Naive thymus-derived CD4-positive, alpha-beta T cell (primary cell): ENCODE measurements at places on chromosomes 13 and 19. TPM values are rescaled to one million over a fixed set of nuclear protein-coding genes. Genes with fewer than 3 reads are reported as not detected.

DNA sequence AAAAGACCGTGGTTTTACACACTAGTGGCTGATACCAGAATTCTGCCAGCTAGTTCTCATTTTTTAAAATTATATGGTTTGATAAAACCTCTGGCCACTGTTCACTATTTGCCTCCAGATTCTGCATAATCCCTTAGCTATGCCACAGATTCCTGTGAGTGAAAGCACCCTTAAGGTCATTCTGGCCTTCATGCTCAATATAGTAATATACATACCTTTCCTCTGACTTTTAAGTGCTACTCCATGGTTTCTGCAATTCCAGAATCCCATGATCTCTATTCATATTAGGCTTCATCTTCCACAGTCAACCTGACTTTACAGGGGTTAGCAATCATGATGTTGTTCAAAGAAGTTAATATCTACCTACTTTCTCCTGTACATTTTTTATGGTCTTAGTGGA is 274.1 kb upstream of the EDNRB start:
- DNase-seq, result no peak

DNA sequence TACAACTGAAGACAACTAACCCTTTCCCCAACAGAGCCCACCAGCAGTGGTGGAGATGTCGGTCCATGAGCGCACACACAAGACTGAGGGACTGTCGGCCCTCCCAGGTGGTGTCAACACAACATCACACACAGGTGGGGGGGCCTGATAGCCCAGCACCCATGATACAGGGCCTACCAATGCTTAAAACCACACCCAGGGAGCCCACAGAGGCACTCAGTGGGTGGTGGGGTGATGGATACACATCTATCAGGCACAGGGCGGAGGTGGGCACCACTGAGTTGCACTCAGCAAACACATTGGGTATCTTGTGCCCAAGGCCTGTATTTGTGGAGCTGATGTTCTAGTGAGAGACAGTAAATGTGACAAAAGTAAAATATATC is 7.0 kb upstream of the ZFP36 start:
- no peak for DNase-seq

DNA sequence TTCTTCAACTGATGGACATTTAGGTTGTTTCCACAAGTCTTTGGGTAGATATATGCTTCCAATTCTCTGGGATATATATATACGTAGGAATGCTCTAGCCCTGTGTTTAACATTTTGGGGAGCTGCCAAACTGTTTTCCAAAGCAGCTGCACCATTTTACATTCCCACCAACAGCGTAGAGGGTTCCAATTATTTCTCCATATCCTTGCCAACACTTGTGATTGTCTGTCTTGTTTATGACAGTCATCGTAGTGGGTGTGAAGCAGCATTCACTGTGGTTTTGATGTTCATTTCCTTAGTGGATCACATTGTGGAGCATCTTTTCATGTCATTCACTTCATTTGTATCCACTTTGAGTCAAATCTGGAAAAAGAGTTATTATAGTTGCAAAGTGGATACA is 4.7 kb upstream of the CBLC start:
- DNase-seq, result no peak

GRCh38 chr19:15551293-15552004 is 43.1 kb downstream of the CYP4F22 start:
- DNase-seq, result peak; percentile 78

DNA sequence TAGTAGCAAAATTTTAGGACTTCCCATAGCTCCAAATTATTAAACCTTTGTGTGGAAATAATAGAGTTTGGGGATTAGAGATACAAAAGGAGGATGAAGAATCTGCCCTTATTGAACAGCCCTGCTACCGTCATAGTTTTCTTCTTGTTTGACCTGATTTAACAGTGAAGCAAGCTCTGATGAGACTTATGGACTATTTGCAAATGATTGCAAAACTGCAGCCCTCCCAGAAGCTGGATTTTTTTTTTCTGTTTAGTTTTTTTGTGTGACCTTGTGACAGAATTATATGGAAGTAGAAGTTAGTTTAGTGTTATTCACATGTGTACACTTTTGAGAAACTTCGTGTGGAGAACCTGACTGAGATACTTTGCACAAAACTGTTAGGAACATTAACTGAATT is 267.8 kb downstream of the KCNRG start:
- no peak for DNase-seq

DNA sequence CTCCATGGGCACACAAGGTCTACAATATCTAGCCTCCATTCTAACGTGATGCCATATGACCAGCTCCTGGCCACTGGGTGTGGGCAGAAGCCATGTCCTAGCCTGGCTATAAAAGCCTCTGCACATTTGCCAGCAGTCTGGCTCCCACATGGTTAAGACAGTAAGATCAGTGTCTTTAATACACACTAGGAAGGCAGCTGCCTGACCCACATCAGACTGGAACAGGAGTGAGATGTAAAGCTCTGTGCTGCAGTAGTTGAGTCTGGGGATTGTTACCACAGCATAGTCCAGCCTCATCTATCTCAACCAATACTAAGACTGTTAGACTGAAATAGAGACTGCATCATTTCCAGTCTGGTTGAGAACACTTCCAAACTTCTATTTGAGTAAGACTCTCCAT is 533.1 kb downstream of the IRS2 start:
- DNase-seq, result no peak

DNA sequence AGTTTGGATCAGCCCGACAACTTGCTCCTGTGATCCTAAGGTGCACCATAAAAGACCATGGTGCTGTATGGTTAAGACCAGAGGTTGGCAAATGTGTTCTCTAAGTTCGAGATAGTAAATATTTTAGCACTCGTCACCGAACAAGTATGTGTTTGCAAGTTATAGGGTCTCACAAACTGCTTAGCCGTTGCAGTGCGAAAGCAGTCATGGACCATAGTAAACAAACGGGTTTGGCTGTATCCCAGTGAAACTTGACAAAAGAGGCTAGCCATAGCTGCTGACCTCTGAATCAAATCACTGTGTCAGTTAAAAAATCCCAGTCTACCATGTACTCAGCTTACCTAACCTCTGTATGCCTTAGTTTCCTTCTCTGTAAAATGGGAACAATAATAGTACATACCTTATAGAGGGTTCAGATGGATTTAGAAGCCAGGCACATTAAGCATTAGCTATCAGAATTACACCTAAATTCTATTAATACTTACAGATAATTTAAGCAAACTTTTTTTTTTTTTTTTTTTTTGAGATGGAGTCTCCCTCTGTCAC is 72.1 kb downstream of the IPO5 start:
- no peak for DNase-seq

GRCh38 chr19:49128545-49129237 is 9.3 kb downstream of the PPFIA3 start:
- no peak for DNase-seq

- peak; percentile 66 for DNase-seq
Measured at GRCh38 chr19:49983645-49984229, 22.8 kb upstream of the SIGLEC11 start.

DNA sequence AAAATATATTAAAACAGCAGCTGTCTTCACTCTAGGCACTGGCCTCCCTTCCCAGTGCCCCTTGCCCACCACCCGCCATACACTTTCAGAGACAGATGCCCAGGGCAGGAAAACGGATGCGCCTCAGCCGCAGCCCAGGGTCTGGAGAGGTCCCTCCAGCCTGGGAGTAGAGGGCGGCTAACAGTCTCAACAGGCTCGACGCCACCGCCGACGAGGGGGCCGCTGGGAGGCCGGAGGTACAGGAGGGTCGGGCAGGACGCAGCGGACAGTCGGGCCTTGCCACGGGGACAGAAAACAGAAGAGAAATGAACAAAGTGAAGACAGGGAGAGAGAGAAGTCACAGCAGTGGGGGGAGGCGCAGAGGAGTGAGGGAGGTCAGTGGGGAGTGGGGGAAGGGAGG is 27.1 kb downstream of the C19orf47 start:
- no peak for DNase-seq

DNA sequence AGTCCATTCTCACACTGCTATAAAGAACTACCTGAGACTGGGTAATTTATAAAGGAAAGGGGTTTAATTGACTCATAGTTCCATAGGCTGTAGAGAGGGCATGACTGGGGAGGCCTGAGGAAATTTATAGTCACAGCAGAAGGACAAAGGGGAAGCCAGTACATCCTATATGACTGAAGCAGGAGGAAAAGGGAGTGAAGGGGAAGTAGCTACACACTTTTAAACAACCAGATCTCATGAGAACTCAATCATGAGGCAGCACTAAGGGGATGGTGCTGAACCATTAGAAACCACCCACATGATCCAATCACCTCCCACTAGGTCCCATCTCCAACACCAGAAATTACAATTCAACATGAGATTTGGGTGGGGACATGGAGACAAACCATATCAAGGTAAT is 209.1 kb downstream of the DIAPH3 start:
- no peak for DNase-seq

DNA sequence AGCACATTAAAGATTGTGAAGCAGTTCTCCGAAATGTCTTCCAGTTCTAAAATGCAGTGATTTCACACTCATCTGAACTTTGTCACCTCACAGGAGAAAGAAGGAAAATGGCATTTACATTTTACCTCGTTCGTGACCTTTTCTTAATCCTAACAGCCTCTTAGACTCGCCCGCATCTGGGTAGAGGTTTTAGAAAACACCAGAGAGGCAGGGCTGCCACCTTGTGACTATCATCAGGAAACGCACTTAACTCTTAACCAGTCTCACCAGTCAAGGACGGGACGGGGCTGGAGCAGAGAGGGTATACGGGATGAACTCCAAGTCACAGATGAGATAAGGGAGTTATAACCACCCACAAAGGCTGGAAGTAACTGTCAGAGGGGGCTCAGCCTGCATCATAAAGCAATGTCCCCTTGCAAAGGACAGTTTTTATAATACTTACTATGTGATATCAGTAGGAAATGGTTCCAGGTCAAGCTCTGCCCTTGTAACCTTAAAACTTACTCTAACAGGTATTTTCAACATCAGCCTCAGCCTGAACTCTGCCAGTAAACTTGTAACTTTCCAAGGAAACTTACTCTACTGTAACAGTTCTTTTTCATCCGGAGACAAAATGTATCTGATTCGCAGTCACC is 8.6 kb upstream of the CEACAM6 start:
- DNase-seq, result peak; percentile 47

DNA sequence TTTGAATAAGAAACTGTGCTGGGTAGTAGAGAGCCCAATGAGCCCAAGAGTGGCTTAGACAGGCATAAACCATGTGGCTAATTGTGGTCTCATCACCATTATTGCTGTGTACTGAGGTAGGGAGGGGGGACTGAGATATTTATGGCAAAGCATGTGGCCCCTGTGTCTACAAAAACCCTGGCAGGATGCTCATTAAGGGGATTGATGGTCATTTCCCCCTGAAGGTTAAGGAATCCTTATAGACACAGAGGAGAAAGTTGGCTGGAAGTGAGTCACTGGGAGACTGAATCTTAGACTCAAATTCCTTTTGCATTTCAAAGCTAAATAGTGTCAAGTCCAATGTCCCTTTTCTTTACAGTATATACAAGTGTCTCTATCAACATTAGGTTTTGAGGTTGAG is 9.8 kb upstream of the DACT3 start:
- no peak for DNase-seq

DNA sequence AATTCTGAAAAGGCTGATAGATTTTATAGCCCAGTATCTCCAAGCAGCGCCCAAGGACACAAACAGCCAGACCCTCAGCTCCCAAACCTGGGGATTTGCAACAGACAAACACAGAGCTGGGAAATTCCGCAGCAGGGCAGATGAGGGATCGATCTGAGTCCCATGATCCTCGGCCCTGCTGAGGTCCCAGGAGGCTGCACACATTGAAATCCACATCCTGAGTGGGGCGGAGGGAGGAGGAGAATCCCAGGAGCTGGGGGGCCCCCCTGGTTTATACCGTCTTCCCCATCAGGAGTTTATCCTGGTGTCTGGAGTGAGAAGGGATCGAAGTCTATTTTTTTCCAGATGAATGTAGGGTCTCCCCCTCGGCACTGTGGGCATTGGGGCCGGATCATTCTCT is 49.3 kb downstream of the GNG7 start:
- no peak for DNase-seq

- no peak for DNase-seq
Measured at GRCh38 chr13:20553311-20553710, 13.6 kb upstream of the IFT88 start.

DNA sequence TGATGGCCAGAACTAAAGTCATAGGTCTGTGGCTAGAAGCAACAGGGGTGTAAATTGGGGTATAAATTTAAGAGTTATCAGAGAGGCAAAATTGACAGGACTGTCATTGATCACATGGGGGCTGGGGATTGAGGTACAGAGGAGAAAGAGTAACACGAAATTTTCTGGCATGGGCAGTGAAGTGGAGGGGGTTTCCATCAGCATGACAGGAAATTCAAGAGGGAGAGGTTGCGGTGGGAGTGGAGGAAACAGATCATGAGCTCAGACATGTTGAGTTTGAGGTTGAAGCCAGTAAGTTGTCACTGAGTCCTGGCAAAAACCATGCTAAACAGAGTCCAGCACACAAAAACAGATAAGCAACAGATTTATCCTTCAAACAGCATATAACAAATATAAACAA is 192.1 kb upstream of the TSC22D1 start:
- no peak for DNase-seq

DNA sequence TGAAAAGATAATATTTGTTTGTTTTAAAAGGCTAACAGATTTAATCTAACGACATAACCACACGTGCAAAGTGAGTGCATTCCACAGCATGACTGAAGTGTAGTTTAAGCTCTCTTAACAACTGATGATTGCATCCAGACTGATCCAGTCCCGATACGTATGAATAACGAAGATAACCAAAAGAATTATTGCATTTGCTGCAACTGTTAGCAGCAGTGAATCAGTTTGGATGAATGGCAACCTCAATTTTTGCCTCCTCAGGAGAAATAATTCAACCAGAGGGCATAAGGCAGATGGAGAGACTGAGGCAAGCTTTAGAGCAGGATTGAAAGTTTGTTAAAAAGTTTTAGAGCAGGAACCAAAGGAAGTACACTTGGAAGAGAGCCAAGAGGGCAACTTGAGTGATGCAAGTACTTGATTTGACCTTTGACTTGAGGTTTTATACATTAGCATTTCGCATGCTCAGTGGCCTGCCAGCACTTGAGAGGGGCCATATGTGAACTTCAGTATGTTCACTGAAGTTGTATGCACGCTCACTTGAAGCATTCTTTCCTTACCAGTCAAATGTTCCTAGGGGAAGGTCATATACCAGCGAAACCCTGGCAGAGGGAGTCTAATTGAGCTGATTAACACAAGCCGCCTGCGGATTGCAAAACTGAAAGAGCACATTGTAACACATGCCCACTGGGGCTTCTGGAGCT is 835.0 kb upstream of the PCDH20 start:
- no peak for DNase-seq

KLK12 gene
- polyA plus RNA-seq, result not detected

URAD gene
- polyA plus RNA-seq, result not detected

ZNF358 gene
- 2.6 TPM for polyA plus RNA-seq

SHANK1 gene
- not detected for polyA plus RNA-seq

TUBA3C gene
- not detected for polyA plus RNA-seq

DHDH gene
- polyA plus RNA-seq, result 1.0 TPM

SLC25A41 gene
- polyA plus RNA-seq, result not detected

ADGRE3 gene
- not detected for polyA plus RNA-seq

TMTC4 gene
- 3.2 TPM for polyA plus RNA-seq

ZNF547 gene
- polyA plus RNA-seq, result 0.50 TPM

CGB3 gene
- not detected for polyA plus RNA-seq

PEAK3 gene
- polyA plus RNA-seq, result 0.14 TPM

CEACAM16 gene
- polyA plus RNA-seq, result not detected

SIGLEC6 gene
- not detected for polyA plus RNA-seq

CXCL17 gene
- 0.30 TPM for polyA plus RNA-seq

STOML3 gene
- not detected for polyA plus RNA-seq
